Activated CD8-positive, alpha-beta memory T cell treated with anti-CD3 and anti-CD28 coated beads for 24 hours (primary cell): ENCODE measurements at places on chromosomes 6 and 20.

GRCh38 chr6:150694889-150695288 lies 95.2 kb downstream of the PLEKHG1 start:
- no peak for DNase-seq

DNA sequence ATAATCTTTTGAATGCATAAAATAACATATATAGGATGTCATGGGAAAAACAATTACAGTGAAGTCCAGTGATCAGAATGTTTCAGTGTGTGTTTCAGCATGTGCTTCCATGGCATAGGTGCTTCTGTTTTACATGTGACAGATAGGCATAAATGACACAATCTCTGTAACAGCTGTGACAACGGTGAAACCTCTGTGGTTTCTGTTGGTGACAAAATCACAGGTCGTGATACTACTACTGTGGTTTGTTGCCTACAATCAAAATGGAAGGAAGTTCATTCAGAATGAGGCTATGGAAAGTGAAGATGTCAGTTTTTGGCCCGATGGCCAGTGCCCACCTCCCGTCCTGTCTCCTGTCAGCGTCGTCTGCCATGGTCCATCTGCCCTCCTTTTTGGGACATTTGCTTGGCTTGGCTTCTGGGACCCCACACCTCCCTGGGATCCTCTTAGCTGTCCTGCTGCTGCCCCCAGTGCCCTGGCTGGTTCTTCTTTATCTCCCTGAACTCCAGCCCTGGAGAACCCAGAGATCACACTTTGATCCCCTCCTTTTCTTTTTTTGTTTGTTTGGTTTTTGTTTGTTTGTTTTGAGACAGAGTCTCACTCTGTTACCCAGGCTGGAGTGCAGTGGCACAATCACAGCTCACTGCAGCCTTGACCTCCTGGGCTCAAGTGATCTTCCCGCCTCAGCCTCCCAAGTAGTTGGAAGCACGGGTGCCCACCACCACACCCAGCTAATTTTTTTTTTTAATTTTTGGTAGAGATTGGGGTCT lies 79.3 kb upstream of the NAA20 start:
- peak; percentile 57 for DNase-seq

DNA sequence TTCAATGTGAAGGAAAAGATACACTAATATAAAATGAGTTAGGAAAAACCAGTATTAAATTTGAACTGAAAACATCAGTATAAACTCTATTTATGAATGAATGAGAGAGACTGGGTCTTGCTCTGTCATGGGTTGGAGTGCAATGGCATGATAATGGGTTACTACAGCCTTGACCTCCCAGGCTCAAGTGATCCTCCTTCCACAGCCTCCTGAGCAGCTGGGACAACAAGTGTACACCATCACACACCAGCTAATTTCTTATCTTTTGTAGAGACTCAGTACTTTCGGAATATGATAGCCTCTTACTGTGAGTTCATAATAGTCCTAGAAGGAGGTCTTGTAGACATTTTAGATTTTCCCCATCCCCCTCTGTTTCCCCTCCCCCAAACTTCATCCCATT lies 21.4 kb downstream of the KCTD20 start:
- no peak for DNase-seq

DNA sequence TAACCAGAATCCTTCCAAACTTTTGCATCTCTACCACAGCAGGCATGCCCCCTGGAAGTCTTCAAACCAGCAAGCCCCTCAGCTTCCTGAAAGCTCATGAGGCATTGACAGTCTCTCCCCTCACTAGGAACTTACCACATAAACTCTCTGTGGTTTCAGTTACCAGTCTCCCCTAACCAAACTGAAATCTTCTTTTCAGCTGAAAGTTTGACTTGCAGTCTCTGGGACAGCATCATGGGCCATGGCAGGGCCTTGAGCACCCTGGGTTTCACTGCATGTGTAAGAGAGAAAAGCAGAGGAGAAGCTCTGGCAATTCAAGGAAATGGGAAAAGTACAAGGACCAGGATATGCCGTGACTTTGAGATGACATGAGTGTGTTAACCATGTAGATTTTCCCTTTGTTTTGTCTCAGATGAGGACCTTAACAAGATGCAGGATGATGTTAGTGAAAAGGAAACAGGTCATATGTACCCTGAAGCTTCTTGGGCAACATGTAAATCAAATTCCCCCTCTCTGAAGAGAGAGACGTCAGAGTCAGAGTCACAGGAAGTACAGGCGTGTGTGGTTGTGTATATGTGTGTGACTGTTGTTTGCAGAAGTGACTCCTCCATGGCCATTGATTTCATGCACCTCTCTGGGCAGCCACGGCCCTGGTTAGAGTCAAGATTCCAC lies 106.3 kb downstream of the TNFRSF21 start:
- no peak for DNase-seq

DNA sequence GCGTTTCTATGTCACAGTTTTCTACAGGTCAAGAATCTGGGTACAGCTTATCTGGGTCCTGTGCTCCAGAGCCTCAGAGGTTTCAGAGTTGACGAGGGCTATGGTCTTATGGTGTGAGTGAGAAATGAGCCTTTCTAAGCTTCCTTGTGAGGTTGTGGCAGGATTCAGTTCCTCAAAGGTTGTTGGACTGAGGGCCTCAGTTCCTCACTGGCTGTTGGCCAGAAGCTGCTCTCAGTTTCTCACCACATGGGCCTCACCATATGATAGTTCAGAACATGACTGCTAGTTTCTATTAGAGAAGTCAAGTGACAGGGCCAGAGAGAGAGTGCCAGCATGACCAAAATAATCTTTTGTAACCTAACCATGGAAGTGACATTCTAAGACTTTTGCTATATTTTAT lies 96.1 kb downstream of the NUS1 start:
- no peak for DNase-seq

DNA sequence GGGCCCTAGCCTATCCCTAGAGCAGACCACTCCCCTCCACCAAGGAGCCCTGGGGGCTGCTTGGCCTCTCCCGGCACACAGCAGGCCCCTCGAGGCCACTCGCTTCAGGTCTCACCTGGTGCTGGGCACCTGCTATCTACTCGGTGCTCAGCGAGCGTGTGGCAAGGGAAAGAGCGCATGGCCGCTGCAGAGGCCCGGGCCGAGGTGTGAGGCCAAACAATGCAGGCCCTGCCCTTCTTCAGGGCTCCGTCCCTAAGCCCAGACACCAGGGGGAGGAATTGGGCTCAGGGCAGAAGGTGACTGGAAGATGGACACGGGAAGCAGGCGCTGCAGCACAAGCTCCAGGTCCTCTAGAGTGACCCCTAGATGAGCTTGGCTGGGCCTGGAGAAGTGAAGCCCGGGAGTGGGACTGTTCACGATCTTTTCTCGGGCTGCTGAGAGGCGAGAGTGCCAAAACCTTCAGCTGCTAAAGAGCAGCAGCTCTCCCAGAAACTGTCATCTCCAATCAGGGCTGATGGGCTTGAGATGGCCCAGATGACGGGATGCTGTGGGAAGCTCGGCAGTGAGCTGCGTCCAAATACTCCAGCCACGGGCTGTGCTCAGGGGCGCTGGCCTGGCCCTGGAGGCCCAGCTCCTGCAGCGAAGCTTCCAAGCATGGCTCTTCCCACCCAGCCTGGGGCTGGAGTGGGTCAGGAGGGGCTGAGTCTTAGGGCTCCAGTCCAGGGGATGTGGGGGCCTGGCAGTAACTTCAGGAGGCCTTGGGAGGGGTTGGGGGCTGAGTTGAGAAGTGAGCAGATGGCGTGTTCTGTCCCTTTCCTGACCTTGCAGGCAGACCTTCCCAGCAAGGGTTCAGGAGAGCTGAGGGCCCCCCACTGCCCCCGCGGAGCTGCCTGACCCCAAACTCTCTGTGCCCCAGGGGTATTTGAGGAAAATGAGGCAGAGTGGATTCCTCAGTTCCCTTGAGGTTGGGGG lies 43.7 kb downstream of the APCDD1L start:
- DNase-seq = no peak

DNA sequence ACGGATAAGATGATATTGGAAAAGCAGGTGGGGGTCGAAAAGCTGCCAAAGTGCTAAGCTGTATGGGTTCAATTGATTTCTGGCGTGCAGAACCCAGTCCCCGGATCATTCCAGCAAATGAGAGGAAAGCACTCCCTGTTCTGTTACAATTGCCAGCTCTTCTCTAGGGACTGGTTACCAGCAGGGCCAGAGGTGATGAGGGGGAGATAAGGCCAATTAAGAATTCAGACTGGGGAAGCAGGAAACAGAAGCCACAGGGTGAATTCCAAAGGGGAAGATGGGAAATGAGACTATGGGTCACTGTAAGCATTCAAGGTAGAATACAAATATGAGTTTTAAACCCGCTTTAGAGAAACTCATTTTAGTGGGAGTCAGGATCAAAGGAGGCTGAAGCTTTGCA lies 349.4 kb upstream of the MAP3K7 start:
- DNase-seq = no peak

- no peak for DNase-seq
Measured at GRCh38 chr6:116996842-116997241, 119.8 kb downstream of the RFX6 start.

DNA sequence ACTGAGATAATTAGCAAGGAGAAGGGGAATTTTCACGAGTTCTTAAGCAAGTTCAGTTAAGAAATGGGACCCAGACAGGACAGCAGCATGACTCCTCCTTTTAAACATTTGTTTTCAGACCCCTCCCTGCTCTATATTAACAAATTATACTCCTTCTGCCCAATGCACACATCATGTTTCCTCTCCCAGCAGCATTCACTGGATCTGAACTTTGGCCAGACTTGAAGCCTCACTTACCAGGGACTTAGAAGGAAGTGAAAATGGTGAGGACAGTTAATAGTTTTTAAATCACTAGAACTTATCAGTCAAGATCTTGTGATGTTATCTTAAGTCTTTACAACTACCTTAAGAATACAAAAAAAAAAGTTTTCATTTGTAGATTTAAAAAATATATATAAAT lies 1174.7 kb upstream of the MAP3K7 start:
- DNase-seq = no peak

GRCh38 chr6:51541847-51542246 lies 545.6 kb downstream of the PKHD1 start:
- no peak for DNase-seq

DNA sequence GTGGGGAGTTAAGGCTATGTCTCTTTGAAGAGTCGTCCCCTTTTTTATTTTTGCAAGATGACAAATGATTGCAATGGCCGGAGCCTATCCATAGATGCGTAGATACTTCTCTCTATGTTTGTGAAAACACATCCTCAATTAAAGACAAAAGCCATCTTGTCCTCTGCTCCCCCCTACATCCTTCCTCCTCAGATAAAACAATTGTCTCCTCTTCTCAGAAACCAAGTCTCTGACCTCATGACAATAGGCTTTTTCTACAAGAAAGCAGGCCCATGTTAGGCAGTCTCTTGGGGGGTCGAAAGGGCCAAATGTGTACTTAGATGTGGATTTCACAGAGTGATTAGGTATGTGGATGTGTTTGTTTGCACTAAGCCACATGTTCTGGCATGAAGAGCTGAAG lies 51.1 kb upstream of the SSTR4 start:
- no peak for DNase-seq

- no peak for DNase-seq
Measured at GRCh38 chr20:7585126-7585679, 355.1 kb downstream of the HAO1 start.

DNA sequence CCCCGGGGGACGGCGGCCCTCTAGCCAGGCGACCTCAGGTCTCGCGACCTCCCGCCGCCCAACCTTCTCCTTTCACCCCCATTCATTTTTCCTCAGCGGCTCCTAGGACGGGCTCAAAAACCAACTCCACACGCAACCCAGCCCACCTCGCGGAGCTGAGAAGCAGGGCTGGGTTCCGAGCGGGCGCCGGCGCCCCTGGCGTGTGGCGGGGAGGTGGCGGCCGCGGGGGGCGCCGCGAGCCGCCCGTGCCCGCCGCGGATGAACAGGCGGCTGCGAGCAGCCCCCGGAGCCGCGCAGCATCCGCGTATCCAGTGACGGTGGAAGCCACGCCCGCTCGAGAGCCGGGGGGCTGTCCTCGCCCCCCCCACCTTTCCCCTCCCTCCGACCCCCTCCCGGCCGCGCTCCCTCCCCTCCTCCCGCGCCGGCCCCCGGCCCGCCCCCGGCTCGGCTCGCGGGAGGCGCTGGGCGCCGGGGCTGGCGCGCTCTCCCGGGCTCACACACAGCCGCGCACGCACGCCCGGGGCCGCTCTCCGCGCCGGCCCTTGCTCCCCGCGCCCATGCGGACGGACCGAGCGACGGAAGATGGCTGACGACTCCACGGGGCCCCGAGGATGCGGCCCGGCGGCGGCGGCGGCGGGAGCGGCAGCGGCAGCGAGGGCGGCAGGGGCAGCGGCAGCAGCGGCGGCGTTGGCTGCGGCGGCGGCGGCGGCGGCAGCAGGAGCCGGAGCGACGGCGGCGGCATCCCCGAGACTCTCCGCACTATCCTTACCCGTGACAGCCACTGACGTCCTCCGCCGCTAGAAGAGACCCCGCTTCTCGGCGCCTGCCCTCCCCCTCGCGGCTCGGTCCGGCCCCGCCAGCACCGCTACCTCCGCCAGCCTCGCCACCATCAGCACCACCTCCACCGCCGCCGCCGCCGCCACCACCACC lies at the start of gene SOBP:
TSS of gene SOBP (plus strand) at position 482 of the 930 bp plus-strand sequence. CDS start 500 bp downstream, outside the sequence.
- peak; percentile 80 for DNase-seq

DNA sequence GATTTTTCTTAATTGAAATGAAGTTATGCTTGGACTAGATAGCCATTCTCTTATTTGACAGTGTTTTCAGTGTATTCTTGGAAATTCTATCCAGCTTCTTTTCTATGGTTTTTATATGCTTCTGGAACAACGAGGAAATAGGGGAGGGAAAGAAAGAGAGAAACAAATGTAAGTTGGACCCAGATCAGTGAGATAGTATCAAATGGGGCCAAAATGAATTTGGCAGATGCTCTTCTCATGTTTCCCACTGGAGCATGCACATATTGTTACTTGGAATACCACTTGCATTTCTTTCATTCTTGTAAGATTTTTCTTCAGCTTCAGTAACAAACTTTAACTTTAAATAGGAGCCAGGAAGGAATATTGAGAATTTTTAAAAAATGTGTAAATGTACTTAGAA lies 312.3 kb downstream of the PRL start:
- no peak for DNase-seq

GRCh38 chr6:5478380-5478779 lies 217.1 kb downstream of the FARS2 start:
- no peak for DNase-seq

- DNase-seq = no peak
Measured at GRCh38 chr6:140107216-140107615, 732.8 kb upstream of the CITED2 start.

GRCh38 chr6:75171567-75171966 lies 34.3 kb downstream of the COL12A1 start:
- DNase-seq = no peak

DNA sequence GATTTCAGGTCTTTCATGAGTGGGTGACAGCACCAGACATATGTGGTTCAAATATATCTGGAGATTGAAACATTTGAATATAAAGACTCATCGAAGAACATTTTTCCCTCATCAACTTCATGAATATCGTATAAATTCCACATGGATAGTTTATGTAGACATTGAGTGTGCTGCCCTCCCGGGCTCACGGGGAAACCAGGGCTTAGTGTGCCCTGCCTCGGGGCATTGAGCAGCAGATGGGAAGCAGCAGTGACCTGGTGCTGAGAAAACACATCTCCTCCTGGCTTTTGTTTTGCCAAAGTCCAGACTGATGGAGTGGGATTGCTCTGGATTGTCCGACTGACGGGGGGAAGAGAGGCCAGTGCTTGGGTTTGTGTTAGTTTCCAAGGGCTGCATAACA lies 17.8 kb upstream of the SLC2A12 start:
- no peak for DNase-seq

GRCh38 chr6:163667372-163668060 lies 253.0 kb downstream of the QKI start:
- no peak for DNase-seq
